Non-pigmented ciliary epithelial cell (primary cell): ENCODE measurements at places on chromosomes 16 and 17.
A peak's percentile ranks its signal among the peaks of the same experiment; 100 is the strongest.

DNA sequence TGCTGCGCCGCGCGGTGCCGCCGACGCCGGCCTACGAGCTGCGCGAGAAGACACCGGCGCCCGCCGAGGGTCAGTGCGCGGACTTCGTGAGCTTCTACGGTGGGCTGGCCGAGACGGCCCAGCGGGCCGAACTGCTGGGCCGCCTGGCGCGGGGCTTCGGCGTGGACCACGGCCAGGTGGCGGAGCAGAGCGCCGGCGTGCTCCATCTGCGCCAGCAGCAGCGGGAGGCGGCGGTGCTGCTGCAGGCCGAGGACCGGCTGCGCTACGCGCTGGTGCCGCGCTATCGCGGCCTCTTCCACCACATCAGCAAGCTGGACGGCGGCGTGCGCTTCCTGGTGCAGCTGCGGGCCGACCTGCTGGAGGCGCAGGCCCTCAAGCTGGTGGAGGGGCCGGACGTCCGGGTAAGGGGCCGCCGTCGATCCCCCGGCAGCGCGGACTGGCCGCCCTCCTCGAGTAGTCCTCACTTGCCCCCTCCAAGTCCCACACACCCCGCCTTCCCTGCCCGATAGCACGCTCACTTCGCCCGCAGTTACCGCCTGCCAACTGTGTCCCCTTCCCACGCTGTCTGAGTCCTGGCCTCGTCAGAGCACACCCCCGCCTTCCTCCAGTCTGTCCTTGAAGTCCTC lies 470 bp downstream of the MLYCD start:
- DNase-seq = no peak

- no peak for DNase-seq
These were observed 541 bp downstream of the GPT2 start for GRCh38 chr16:46884513-46885293.

DNA sequence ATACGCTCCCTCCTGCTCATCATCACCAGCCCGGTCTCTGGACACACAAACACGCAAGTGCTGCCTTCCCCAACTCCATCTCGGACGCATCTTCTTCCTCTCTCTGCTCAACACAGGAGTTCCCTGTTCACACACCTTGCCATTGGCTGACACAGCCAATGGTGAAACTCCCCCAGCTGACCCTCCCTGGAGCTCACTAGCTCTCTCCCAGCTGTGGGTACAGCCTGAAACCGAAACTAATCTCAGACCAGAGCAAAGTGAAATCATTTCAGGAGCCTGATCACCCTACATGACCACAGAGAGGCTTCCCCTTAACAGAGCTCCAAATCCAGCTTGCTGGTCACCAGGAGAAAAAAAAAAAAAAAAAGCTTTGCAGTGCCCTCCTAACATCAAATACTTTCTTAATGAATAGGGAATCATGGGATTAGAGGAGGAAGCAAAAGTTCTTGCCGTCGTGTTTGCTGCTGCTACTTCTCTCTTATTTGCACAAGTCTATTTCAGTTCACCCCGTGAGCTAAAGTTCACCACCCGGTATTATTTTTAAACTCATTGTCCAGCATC lies 8.3 kb downstream of the CUEDC1 start:
- DNase-seq = peak; percentile 50

GRCh38 chr17:72182371-72182873 lies 61.6 kb downstream of the SOX9 start:
- no peak for DNase-seq

DNA sequence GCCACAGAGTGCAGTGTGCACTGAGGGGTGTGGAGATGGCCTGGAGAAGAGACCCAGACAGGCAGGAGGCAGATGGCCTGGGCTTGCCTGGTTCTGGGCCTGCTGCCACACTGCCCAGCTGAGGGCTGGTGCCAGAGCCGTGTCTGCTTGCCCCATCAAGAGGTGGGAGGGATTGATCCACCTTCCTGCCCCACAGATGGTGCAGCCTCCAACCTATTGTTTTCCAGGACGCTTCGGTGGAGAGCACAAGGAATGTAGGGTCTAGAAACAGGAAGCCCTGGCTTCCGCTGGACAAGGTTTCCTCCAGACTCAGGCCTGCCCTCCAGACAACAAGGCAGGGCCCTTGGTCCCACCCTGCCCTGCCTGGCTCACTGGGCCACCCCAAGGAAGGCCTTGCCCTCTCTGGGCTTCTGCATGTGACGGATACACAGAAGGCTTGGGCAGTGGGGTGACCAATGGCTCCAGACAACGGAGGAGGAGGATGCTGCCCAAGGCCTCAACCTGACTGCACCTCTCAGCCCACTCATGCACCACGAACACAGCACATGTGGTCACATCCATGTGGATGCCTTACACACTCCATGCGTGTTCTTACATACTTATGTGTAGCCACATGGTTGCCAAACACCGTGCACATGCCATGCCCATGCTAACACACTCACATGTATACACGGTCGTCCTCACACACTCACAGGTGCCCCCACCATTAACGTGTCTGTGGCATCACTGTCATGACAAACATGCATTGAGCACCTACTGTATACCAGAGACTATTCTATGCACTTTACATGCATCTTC lies 6.5 kb upstream of the CDH5 start:
- DNase-seq = no peak

- DNase-seq = no peak
These were observed 6.8 kb downstream of the ANKFY1 start for GRCh38 chr17:4256952-4257351.

- DNase-seq = no peak
These were observed 36.2 kb downstream of the YPEL2 start for GRCh38 chr17:59367657-59368045.
